ENCODE measurements at places on chromosomes 4 and X.

- DNase-seq: no peak
These were observed 161.0 kb downstream of the PPP1R2C start for GRCh38 chrX:42616981-42617380.

DNA sequence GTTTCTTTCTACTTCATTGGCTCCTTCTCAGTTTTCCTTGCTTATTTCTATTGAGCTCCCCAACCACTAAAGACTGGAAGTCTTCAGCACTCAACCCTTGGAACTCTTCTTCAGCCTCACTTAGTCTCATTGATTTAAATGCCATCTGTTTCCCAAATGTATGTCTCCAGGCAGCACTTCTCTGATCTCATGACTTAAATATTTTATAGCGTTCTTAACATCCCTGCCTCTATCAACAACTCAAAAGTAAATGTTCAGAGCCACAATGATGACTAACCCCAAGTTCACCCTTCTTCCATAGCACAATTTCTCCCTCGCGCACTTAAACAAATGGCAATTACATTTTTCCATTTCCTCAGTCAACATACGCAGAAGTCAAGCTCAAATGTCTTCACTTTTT, 1393.3 kb downstream of the ARAP2 start:
- no peak for DNase-seq

DNA sequence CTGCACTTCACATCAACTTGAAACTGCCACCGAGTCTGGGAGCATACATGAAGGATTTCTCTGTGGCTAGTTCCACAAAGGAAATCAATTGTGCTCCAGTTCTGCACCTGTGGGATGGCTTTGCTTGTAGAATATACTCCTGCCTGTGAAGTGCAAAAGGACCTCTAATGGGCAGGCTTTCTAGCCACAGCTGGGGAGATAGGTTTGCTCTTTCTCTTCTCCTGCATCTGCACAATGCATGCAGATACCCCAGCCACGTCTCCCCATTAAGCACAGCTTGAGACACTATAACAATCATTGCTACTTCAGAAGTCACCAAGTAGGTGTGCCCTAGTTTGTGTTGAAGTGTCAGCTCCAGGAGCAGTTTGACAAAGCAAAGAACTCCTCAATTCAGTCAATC, 364.6 kb downstream of the ZIC3 start:
- no peak for DNase-seq

- no peak for DNase-seq
These were observed 48.3 kb upstream of the HPGDS start for GRCh38 chr4:94390804-94391410.

DNA sequence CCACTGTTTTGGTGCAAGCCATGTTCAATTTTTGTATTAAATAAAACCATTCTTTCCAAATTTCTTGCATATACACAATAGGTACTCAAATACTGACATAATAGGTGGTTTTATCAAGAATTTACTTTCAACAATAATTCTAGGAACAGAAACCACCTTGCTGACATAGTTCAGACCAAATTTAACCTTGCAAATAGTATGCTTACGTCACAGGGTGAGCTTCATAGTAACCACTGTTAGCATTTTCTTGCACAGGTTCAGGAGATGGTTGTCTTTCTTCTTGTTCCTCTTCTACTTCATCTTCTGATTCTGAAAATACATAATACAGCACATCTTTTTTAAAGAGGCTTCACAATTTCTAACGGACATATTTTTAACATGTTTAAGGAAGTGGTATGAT, 17.6 kb downstream of the G3BP2 start:
- DNase-seq: no peak

GRCh38 chr4:76023389-76023788, at the start of gene CXCL10:
Gene CXCL10 (minus strand): TSS chr4:76023497. CDS start chr4:76023431, 66 bp downstream.
- DNase-seq: no peak

DNA sequence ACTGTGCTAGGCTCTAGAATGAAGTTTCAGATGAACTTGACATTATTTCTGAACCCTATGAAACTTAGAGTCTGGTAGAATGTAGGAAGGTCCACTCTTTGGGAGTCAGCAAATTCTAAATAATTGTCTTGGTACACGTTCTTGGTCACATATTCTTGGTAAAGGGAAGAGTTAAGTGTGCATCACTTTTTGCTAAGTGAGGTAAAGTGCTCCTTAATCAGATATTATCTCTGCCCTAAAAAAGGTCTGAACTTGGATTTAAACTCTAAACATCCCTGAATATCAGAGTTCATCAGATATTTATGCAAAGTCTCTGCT, 7.2 kb downstream of the OCIAD2 start:
- no peak for DNase-seq

- DNase-seq: no peak
These were observed 8.5 kb downstream of the TIGD2 start for GRCh38 chr4:89119836-89120235.

DNA sequence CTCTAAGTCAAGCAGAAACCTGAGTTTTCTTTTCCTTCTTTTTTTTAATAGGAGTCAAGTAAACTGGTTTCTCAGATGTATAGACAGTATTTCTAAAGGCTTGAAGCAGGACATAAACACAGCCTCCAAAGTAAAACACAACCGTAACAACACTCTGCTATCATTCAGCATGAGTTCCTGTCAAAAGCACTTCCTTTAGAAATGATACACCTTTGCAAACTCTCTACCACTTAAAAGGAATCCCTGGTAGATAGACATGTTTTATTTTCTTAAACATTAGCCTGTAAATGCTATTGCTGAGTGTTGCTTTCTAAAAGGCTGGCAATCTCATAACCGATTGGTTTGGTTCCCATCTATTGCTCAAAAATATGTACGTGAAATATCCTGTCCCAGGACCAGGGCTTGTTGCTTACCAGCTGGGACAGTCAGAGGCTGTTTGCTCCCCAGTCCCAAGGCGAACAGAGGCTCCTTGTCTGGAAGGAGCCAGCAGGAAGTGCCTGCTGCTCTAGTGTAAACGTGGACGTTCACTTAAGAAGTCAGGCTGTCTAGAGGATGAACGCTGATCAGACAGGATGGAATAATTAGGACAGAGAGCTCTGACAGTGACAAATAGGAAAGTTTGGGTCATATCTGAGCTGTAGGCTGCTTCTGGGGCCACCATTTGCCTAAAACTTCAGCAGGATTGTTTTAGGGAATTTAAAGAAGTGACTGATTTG, 173.9 kb upstream of the KLF3 start:
- DNase-seq: no peak

GRCh38 chrX:137569470-137569891, 3.6 kb downstream of the ZIC3 start:
- no peak for DNase-seq

DNA sequence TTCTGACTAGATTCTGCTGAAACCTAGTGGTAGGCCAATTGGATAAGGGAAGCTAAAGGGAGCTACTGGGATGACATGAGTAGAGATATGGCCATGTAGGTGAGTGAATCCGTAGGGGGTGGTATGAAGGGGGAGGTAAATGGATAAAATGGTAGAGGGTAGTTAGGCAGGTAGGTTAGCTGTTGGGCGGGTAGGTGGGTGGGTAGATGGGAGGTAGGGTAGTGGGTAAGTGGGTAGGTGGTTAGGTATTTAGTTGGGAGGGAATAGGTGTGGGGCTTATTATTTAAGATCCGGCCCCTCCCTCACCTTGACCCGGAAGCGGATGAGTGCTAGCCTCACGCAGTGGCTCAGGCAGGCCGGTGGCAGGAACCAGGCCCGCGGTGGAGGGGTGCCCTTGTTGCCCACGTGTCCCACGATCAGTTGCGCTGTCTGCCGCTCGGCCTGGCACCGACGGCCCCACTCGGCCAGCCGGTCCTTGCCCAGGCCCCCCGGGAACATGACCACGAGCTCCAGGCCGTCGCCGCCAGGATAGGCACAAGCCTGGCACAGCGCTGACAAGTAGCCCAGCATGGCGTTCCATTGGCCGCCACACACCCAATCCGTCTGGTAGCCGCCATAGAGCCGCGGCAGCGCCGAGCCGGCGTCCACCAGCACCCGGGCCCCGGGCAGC, 725 bp downstream of the FAM120C start:
- DNase-seq: peak; percentile 38

- DNase-seq: no peak
These were observed 48.4 kb downstream of the IDS start for GRCh38 chrX:149456476-149457245.

GRCh38 chr4:20698382-20698781, 1.9 kb upstream of the PACRGL start:
- DNase-seq: no peak

GRCh38 chr4:110510955-110511544, 35.1 kb downstream of the ENPEP start:
- DNase-seq: peak; percentile 3

DNA sequence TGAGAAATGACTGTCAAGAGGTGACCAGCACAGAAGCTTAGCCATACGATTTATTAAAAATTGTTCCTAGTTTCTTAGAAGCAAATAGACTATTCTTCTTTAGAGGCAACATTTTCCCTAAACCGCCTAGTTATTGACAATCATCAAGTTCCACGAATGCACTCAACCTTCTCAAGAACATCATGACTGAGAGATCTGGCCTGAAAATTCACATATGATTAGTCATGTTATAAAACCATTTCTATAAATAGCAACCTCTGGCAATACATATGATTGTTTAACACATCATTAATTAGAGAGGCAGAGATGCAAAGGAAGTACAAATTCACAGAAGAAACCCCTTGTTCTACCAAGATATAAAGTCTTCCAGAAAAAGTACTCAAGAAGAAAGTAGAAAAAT, 6.7 kb downstream of the NUP62CL start:
- DNase-seq: no peak

GRCh38 chrX:40996886-40997530, 88.2 kb upstream of the USP9X start:
- no peak for DNase-seq

GRCh38 chr4:186424745-186425144, 130.6 kb downstream of the MTNR1A start:
- DNase-seq: no peak

DNA sequence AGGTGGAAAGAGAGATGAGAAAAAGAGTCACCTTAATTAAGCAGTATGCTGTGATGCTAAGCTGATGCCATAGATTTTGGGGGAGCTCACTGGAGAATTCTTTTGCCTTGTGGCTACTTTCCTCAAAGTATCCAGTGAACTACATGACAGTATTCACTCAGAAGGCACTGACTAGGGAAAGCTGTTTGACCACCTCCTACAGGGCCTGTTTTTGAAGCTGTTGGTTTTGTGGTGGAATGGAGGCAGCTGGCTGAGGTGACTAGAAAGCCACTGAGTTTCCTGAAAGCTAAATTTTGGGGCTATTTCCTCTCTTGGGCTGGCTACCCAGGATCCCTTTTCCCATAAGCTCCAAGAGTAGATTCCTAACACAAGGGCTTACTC, 124.8 kb upstream of the EOLA2 start:
- no peak for DNase-seq

DNA sequence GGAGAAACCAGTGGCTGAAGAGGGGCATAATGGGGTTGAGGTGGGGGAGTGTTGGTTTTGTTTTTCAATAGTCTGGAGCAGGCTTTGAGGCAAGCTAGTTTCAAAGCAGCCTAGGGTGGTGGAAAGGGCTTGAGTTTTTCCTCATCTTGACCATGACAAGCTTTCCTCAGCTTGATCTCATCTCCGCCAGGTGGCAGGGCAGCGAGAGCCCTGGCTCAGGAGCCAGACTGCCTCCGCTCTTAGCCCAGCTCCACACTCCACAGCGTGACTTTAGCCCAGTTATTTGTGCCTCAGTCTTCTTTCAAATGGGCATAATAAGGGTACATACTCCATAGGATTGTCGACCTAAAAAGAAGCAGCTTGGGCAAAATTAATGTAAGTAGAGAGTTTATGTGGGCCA, 29.9 kb upstream of the SOWAHD start:
- no peak for DNase-seq

- DNase-seq: no peak
These were observed 127.6 kb upstream of the RBPJ start for GRCh38 chr4:26192899-26193869.

GRCh38 chr4:40379248-40379647, 44.1 kb downstream of the CHRNA9 start:
- no peak for DNase-seq

DNA sequence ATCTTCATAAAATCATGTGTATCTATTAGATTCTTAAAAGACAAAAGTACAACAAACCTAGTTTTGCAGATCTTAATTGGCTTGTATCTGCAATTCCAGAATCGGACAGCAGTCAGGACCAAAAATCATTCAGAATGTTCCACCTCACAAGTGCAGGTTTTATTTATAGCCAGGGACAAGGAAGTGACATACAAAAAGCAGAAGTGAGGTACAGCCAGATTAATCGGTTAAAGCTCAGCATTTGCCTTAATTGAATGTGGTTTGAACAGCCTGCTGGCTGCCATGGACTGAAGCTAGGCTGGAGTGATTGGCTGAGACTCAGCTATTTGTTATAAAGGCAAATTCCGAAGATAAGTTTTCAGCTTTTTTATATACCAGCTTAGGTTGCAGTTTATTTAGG, 932.6 kb downstream of the C4orf33 start:
- DNase-seq: no peak

DNA sequence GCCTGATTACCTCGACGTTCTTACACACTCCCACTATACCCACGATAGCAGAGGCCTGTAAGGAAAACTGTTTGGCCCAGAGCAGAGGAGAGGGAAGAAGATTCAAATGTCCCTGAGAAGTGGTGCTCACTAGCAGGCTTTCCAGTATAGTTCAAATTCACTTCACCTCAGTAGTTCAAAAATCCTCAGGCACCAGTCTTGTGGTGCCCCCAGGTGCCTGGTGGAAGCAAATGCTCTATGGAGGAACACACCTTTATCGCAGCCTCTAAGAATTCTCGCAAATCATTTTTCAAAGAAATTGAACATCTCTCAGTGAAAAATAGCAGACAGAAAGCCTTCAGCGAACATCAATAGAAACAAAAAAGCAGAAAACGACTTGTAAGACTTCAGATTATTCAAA, 12.2 kb upstream of the MTMR1 start:
- peak; percentile 25 for DNase-seq

- DNase-seq: peak; percentile 7
These were observed 38.7 kb upstream of the SLC16A2 start for GRCh38 chrX:74382613-74383012.

- no peak for DNase-seq
These were observed 13.2 kb upstream of the HAND2 start for GRCh38 chr4:173543266-173543665.

- no peak for DNase-seq
These were observed 4.1 kb upstream of the USP11 start for GRCh38 chrX:47228550-47229270.

GRCh38 chr4:29711226-29711625, 1008.9 kb upstream of the PCDH7 start:
- DNase-seq: no peak

DNA sequence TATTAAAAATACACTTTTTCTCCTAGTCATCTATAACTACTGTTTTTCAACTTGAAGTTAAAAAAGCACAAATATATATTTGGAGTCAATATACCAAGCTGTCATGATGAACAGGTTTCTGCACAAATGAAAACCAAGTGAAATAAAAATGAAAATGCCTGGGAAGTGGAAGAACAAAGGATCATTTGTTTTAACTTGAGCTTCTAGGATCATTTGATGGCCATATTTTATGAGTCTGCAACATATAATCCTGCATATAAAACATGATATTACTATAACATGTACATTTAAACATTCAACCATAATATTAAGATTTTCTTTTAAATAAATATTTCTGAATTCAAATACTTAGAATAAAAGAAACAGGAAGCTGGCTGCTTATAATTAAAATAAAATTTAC, 8.5 kb upstream of the ARHGEF38 start:
- DNase-seq: no peak

GRCh38 chrX:48540028-48540375, 488 bp downstream of the TBC1D25 start:
- DNase-seq: no peak
